SK-N-MC (cell line): ENCODE measurements at places on chromosomes 11 and 22.
A peak's percentile ranks its signal among the peaks of the same experiment; 100 is the strongest.

DNA sequence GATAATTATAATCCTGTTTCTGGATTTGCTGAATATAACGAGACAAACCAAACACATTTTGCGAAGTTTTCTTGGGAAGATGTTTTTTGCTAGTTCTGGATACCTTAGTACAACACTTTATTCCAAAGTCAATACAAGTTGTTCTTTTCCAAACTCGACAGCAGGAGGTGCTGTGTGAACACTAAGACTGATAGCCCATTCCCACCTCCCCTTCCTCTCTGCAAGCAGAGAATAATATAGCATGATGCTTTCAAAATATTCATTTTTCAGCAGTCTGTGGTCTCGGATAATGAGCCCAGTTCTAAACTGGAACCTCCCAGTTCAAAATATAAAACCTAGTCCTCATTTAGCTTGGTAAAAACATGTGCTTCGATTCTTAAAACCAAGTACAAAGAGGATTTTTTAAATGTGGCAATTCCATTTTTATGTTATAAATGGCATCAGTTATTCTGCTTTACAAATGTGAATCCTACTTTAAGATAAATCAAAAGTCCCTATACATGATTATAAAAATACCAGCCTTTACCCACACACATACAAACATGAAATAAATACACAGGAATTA, 129.1 kb downstream of the DCDC1 start:
- DNase-seq, result peak; percentile 30

DNA sequence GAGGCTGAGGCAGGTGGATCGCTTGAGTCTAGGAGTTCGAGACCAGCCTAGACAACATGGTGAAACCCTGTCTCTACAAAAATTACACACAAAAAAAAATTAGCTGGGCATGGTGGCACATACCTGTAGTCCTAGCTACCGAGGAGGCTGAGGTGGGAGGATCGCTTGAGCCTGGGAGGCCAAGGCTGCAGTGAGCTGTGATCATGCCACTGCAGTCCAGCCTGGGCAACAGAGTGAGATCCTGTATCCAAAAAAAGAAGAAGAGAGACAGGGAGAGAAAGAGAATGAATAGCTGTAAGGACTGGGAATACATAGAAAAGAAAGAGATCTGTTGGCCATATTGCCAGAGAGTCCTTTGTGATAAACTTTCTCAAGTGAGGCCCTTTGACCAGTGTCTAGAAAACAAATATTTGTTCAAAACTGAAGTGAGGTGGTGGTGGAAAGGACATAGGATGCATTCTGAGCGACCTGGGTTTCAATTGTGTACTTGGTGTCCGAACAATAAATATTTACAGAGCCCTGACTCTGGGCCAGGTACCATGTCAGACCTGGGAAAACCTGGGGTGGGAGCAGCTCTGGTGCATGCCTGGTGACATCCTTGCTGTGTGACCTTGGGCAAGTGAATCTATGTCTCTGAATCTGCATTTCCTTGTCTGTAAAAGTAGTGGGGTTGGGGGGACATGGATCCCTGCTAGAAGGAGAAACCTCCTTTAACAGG, 89.6 kb upstream of the CRYBB3 start:
- no peak for DNase-seq

DNA sequence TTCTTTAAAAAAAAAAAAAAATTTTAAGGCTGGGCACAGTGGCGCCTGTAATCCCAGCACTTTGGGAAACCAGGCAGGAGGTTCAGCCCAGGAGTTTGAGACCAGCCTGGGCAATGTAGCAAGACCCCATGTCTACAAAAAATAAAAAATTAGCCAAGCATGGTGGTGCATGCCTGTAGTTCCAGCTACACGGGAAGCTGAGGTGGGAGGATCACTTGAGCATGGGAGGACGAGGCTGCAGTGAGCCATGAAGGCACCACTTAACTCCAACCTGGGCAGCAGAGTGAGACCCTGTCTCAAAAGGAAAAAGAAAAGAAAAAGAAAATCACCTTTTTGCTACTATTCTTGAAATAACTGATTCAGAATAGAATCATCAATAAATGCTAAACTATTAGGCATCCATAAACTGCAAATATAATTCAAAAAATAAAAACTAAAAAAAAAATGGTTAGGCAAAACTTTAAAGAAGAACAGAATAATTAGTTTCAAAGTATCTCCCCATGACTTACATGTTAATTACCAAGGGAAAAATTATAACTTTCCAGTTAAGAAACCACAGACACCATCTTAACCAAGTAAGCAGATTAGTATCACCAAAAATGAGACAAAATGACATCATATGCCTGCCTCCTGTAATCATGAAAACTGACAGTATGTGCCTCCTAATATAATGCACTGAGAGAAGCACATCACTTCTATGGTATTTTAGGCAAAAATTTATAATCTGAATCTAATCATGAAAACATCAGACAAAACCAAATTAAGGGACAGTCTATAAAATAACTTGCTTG, 63.6 kb downstream of the DENND5A start:
- no peak for DNase-seq

- DNase-seq, result no peak
Observed at GRCh38 chr11:95512682-95513081, 276.9 kb downstream of the FAM76B start.

- no peak for DNase-seq
Observed at GRCh38 chr22:45531441-45532234, 29.0 kb downstream of the FBLN1 start.
